ENCODE measurements at places on chromosomes 3 and 15.

DNA sequence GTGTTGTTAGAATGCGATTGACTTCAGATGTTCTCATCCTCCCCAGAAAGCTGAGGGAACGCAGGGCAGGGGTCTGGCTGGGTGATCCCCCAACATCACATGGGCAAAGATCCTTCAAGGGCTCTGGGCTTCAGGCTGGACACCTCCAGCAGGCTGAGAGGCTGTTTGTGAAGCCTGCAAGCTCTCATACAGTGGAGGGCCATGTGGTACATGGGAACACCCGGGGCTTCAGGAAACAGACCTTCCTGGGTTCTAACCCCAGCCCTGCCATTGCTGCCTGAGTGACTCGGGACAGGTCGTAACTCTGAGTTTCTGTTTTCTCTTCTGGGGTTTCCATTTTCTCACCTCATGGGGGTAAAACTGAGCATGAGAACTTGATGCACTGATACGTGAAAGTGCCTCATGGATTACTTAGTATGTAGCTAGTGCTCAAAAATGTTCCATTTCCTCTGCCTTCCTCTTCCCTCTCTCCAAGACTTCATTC is 81.2 kb downstream of the TLE3 start:
- DNase-seq: no peak

- no peak for DNase-seq
Observed at GRCh38 chr15:47742334-47742733, 25.0 kb downstream of the SEMA6D start.

DNA sequence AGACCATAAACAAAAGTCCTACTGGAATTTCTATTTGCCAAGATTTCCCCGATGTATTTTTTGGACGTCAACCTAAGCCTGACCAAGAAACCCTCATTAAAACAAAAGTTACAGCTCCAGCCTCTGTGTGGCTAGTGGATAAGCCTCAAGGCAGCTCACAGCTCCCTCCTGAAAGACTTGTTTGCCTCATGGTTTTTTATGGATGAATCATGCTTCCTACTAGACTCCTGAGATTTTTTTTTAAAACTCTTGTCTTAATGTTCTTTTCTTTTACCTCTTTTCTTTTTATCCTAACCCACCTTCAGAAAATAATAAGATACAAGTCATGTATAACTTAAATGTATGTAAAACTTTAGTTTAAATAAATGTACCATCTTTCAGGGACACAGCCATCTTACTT is 52.4 kb downstream of the SUCNR1 start:
- no peak for DNase-seq

DNA sequence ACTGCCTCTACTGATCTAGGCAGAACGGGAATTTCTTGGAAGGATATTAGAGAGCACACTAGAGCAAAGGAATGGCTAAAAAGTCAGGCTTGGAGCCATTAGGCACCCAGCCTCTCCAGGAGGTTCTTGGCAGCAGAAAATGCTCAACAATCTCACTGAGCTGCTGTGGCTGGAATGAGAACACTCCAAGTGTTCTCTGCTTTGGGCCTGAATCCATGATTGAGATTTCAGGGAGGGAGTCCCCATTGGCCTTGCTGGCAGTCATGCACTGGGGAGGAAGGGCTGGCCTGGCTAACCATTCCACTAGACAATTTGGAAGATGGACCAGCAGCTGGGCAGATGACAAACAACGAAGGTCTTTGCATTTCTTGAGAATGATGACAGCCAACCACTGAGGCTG is 362.6 kb downstream of the SHQ1 start:
- no peak for DNase-seq

DNA sequence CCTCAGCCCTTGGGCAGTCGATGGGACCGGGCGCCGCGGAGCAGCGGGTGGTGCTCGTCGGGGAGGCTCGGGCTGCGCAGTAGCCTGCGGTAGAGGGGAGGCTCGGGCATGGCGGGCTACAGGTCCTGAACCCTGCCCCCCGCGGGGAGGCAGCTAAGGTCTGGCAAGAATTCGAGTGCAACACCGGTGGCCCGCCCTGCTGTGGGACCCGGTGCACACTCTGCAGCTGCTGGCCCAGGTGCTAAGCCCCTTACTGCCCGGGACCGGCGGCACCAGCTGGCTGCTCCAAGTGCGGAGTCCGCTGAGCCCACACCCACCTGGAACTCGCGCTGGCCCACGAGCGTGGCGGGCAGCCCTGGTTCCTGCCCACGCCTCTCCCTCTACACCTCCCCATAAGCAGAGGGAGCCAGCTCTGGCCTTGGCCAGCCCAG is 377.7 kb upstream of the RBMS3 start:
- DNase-seq: no peak

GRCh38 chr15:31435912-31436628 is 109.4 kb downstream of the KLF13 start:
- DNase-seq: no peak

GRCh38 chr15:88141269-88141889 is 115.2 kb downstream of the NTRK3 start:
- peak; percentile 23 for DNase-seq

GRCh38 chr3:60268123-60268522 is 983.1 kb downstream of the FHIT start:
- DNase-seq: no peak

GRCh38 chr15:83204697-83205096 is 2.9 kb downstream of the HDGFL3 start:
- peak; percentile 35 for DNase-seq

DNA sequence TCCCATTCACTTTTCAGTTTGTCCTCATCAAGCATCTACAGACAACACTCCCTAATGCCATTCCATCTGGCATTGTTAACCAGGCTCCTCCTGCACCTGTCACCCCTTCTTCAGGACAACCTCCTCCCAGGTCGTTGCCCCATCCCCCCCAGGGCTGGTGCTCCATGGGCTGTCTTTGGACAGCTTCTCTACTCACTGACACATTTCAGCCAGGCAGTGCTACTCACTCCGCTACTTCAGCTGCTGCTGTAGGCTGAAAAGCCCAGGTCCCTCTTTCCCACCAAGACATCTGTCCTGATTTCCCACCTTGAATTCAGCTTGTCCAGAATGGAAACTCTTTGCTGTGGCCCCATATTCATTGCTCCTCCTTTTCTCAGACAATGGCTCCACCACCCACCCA is 61.9 kb downstream of the ADAMTS17 start:
- no peak for DNase-seq
